Fibroblast of skin of right biceps (primary cell): ENCODE measurements at places on chromosomes 7 and 10.

- DNase-seq, result no peak
Observed at GRCh38 chr10:1123198-1123597, 67.0 kb downstream of the WDR37 start.

- peak; percentile 91 for DNase-seq
Observed at GRCh38 chr7:2876031-2876731, 32.1 kb upstream of the GNA12 start.

DNA sequence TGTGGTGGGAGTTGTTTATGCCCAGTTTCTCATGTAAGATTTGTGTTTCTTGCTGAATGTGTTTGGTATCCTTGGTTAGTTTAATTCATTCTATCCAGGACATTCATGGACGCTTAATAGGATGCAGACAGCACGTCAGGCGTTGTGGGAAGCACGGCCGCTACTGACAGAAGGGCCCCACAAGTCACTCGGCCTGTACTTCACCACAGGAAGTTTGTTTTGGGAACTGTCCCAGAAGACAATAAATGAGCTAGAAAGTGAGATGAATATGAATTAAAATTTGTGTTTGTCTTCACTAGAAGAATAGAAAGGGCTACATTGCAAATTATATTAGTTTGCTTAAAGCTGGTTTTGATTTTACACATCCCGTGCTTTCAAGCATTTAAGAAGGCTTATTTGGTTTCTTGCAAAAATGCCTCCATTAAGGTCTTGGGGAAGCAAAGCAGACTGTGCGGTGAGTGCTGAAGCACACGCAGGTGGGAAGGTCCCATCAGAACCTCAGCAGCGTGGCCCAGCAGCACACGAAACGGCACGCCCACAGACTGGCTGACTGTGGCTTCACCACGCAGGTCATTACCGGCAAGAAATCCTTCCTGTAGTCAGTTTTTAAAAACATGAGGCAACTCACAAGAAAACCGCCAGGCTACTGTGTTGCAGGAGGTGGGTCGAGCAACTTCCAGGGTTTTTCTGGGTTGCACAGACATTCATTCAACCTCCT lies 74.1 kb downstream of the VIPR2 start:
- peak; percentile 17 for DNase-seq

DNA sequence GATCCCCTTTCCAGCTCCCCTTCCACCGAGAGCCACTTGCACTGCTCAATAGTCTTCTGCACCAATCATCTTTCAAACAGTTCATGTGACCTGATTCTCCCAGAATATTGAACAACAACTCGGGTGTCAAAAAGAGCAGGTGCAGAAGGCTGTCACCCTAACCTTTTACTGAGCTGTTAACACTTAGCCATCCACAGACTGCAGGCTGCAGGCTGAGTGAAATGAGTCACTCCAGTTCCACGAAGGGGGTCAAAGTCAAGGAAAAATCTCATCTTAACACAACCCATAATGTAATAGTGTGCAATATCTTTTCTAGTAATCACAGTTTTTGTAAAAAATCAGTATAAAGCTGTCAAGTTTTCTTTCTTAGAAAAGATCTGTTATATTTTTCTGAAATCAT lies 63.1 kb downstream of the MTPAP start:
- DNase-seq, result no peak

GRCh38 chr10:108653531-108653930 lies 1269.8 kb downstream of the XPNPEP1 start:
- DNase-seq, result peak; percentile 62
